ENCODE measurements at places on chromosomes 6 and 20. TPM values are rescaled to one million over a fixed set of nuclear protein-coding genes. Genes with fewer than 3 reads are reported as not detected.

PCSK2 gene
- 0.62 TPM for polyA plus RNA-seq

PDE7B gene
- 8.1 TPM for polyA plus RNA-seq

UNC5CL gene
- polyA plus RNA-seq: 10.7 TPM

- DNase-seq: no peak
Measured at GRCh38 chr20:41509316-41510200, 108.6 kb downstream of the CHD6 start.

DNA sequence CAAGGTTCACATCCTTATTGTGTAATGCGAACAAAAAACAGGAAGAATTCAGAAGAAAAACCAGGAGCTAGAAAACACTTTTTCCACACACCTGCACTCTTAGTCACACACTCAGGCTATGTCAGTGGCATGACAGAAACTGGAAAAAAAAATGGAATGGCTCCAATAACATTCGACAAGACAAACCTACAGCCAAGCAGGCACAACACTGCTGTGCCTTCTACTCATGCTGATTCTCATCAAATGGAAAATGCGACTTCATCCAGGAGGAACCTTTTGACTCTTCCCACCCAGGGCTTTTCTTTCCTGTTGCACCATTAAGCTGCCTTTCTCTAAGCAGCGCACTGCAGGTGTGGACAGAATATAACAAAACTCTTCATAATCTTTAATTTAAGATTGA lies 163.2 kb upstream of the BTBD3 start:
- DNase-seq: no peak

GRCh38 chr6:157880534-157880933 lies 57.5 kb downstream of the SNX9 start:
- DNase-seq: no peak

- no peak for DNase-seq
Measured at GRCh38 chr6:27238010-27238983, 9.2 kb upstream of the PRSS16 start.

- DNase-seq: no peak
Measured at GRCh38 chr6:160388922-160389321, 40.7 kb downstream of the SLC22A3 start.

DNA sequence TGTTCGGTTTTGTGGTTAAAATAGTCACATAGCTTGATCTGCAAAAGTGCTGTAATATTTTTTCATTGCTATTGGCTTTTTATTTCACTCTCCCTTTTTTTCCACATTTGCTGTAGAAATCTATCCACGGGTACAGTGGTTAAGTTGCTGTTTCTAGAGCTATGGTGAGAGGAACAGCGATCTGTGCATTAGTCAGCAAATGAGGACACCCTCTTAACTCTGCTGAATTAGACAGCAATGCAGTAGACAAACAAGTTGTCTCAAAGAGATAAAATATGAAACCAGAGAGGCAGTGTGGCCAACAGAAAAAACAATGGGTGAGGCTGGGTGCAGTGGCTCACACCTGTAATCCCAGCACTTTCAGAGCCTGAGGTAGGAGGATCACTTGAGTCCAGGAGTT lies 17.6 kb upstream of the SYNJ2 start:
- DNase-seq: no peak

- no peak for DNase-seq
Measured at GRCh38 chr6:33549196-33549595, 30.9 kb downstream of the BAK1 start.

GRCh38 chr20:17488916-17489600 lies 42.1 kb downstream of the BFSP1 start:
- no peak for DNase-seq

- no peak for DNase-seq
Measured at GRCh38 chr6:107806691-107807090, 17.4 kb downstream of the SCML4 start.

GRCh38 chr20:10714236-10714975 lies 40.6 kb upstream of the JAG1 start:
- DNase-seq: no peak

DNA sequence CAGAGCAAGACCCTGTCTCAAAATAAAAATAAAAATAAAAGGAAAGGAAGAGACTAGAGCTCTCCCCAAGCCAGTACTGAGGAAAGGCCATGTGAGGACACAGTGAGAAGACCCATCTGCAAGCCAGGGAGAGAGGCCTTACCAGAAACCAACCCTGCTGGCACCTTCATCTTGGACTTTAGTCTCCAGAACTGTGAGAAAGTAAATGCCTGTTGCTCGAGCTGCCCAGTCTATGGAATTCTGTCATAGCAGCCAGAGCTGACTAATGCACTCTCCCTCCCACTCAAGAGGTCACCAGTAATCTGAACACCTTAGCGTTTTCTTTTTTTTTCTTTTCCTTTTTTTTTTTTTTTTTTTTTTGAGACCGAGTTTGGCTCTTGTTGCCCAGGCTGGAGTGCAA lies 7.3 kb upstream of the PRPH2 start:
- DNase-seq: no peak

GRCh38 chr6:151071295-151071694 lies 168.5 kb upstream of the AKAP12 start:
- no peak for DNase-seq

DNA sequence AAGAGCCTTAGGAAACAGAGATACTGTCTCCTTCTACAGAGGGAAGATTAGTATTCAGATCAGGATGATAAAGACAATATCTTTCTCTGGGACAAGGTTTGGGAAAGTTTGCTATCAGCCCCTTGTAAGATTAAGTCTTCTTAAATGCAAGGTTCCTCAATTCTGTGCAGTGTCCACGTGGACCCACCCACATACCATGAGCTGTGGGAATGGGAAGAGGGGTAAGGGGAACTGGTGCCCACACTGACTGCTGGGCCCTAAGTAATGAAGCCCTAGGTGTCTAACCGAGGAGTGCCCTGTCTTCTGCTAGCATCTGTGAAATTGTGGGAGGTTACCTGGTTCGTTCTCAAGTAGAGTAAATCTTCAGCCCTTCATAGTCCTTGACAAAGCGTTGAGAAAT lies 5.8 kb upstream of the SSTR4 start:
- no peak for DNase-seq
